ENCODE measurements at places on chromosomes 1 and 21. TPM values are rescaled to one million over a fixed set of nuclear protein-coding genes. Genes with fewer than 3 reads are reported as not detected.

Gene TMPRSS3
- total RNA-seq, result not detected

Gene SH2D2A
- total RNA-seq, result 0.71 TPM

DNA sequence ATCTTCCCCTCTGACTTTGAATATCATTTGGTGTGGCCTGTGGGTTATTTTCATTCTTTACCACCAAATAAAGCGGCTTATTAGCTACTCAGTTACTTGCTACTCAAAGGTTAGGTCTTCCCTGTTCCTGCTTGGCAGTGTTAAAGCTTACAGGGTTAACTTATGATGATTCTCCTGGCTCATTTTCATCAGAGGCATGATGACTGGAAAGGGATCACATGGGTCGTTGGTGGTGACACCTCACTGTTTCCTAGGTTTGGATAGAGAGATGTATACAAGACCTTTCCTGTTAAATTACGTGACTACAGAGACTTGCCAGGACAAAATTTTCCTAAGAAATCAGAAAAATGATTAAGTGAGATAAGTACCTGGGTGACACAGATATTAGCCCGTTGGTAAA lies 27.4 kb downstream of the MRPS6 start:
- no peak overlapping the region for H3K4me3 ChIP-seq
- no peak for DNase-seq
- no peaks in the 10 kb centered on the region for H3K27me3 ChIP-seq

Gene SMPDL3B
- total RNA-seq, result 0.09 TPM

Gene PYCR2
- 21.8 TPM for total RNA-seq

GRCh38 chr1:160779626-160780397 lies 16.2 kb upstream of the LY9 start:
- no peaks in the 10 kb centered on the region for H3K27me3 ChIP-seq
- no peak overlapping the region for H3K4me3 ChIP-seq
- no peak overlapping the region for H3K27ac ChIP-seq
- H3K36me3 ChIP-seq, result no peaks in the 10 kb centered on the region
- no peak for DNase-seq

Gene NEGR1
- 22.3 TPM for total RNA-seq

Gene CSMD2
- 0.27 TPM for total RNA-seq

DNA sequence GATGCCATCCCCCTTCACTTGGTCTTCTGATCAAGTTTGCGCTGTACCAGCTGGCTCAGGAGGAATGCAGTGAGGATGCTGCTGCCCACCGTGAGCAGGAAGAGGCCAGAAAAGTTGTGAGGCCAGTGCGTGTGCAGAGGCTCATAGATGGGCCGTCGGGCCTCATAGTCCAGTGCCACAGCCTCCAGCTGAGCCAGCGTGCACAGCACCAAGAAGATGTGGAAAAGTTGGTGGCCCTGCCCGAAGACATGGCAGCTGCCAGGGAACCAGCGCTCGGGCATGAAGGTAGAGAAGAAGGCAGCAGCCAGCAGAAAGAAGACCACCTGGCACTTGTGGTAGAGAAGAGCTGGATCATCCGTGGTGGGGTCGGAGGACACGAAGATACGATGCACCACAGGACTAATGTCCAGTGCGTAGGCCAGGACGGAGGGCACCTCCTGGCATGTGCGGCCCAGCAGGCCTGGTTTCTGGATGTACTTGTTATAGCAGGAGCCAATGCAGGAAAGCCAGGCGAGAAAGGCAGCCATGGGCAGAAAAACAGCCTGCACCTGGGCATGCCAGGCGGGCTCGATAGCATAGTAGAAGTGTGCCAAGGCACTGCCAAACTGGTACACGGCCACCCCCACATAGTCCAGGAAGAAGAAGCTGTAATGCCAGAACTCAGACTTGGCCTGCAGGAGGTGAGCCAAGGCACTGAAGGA lies 3.7 kb upstream of the AUNIP start:
- no peak for DNase-seq
- H3K36me3 ChIP-seq, result peaks cover 15% of the 10 kb centered on the region
- H3K4me3 ChIP-seq, result no peak overlapping the region
- no peak overlapping the region for H3K27ac ChIP-seq

All from muscle of leg (tissue), 16 donors.